SHP77 treated with DMSO at 0.1 percent for 48 hours (cell line): ENCODE measurements at places on chromosomes 3 and 15.
A peak's percentile ranks its signal among the peaks of the same experiment; 100 is the strongest.

- DNase-seq: no peak
These were observed 336.7 kb downstream of the LRTM1 start for GRCh38 chr3:54591157-54591556.

GRCh38 chr3:177589911-177590381, 392.7 kb upstream of the TBL1XR1 start:
- DNase-seq: peak; percentile 52

DNA sequence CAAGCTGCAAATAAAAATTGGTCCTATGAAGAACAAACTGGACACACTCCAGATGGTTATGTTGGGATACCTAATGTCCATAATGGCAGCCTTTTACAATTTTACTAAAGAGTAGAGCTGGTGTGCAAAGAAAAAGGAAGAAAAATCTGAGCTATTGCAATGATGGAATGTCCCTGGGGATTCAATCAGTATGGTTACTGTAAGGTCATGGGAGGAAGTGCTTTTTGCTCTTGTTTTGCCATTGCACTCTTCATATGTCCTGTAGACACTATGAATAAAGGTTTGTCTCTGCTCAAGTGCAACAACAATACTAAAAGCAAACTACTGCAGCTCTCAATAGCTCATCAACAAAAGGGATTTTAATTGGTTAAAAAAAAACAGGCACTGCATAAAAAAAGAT, 5.4 kb downstream of the PFN2 start:
- DNase-seq: no peak

DNA sequence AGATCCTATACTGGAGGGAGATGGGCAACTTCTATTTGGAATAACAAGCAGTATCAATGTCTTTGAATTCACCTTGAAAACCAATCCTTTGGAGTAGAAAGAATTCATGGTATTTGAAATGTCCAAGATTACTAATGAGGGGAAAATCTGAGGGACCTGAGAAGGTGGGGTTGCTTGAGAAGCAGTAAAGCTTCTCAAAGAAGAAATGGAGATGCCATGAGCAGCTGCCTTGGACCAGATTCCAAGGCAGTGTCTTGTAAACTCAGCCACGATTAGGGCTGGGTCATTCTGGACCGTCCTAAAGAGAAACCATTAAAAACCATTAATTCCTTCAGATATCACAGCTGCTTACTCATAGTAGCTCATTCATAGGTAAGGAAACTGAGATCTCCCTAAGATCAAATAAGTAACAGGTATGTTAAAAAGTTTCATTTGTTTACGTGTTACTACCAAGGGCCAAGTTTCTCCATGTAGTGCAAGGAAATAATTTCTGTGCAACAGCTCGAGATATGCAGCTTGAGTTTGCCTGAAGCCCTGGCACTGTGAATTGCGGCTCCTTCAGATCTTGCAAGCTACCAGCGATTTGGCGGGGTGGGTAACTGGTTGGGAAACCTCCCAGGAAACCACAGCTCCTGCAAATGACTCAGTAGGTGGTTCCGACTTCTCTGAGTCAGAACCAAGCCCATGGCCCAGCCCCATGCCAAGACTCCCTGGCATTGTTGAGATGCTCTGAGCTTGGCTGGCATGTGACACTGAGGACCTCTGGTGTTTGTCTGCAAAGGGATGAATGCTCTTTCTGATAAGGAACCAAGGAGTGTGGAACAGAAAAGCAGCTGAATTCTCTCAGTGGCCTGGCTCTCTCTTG, 296.8 kb downstream of the RORA start:
- DNase-seq: no peak

GRCh38 chr3:11583638-11584046, 60.1 kb downstream of the VGLL4 start:
- DNase-seq: no peak

GRCh38 chr15:71730277-71731144, 79.8 kb upstream of the NR2E3 start:
- peak; percentile 23 for DNase-seq

GRCh38 chr15:49625460-49626036, 4.7 kb downstream of the DTWD1 start:
- DNase-seq: no peak
